ENCODE measurements at places on chromosomes 13 and 19.

- peak; percentile 99 for DNase-seq
Observed at GRCh38 chr13:29923554-29924481, 73.4 kb upstream of the UBL3 start.

GRCh38 chr19:49718511-49718910, 27.6 kb downstream of the CPT1C start:
- no peak for DNase-seq

DNA sequence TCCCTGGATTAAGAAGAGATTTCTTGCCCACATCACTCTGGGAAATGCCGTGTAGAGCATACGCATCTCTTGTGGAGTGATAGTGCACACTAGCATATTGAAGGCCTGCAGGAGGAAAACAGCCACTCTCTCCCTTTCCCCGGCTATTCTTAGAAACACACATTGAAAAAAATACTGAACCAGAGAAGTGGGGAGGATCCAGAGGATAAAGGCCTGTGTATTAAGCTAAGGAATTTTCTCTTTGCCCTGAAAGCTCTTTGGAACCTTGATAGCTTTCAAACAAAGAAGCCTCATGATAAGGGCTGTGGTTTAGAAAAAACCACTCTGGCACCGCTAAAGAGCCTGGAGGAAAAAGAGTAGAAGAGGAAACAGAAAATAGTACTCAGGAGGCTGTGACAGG, 386.1 kb upstream of the NBEA start:
- no peak for DNase-seq

- DNase-seq, result peak; percentile 22
Observed at GRCh38 chr13:28100150-28101121, at the start of gene FLT3. FLT3 (minus strand) TSS chr13:28100576; CDS start chr13:28100510, 66 bp downstream.

- DNase-seq, result no peak
Observed at GRCh38 chr13:22229916-22230315, 559.0 kb downstream of the FGF9 start.

DNA sequence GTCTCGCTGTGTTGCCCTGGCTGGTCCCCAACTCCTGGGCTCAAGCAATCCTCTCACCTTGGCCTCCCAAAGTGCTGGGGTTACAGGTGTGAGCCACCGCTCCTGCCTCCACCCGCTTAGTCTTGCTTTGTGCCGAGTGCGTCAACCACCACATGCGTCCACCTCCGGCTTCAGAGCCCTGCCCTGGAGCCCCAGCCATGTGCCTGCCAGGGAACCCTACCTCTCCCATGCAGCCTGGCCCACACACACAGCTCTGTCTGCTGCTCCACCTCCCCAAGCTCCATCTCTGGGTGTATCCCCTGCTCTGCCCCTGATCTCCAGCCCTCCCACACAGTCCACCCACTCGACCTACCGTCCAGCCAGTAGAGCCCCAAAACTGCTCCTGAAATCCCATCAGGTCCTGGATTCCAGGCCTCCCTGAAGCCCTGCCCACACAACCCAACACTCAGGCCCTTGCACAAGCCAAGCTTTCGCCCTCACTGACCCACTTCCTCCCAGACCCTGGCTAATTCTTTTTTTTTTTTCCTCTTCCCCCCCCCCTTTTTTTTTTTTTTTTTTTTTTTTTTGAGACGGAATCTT, 9.6 kb downstream of the CYP2F1 start:
- DNase-seq, result no peak

DNA sequence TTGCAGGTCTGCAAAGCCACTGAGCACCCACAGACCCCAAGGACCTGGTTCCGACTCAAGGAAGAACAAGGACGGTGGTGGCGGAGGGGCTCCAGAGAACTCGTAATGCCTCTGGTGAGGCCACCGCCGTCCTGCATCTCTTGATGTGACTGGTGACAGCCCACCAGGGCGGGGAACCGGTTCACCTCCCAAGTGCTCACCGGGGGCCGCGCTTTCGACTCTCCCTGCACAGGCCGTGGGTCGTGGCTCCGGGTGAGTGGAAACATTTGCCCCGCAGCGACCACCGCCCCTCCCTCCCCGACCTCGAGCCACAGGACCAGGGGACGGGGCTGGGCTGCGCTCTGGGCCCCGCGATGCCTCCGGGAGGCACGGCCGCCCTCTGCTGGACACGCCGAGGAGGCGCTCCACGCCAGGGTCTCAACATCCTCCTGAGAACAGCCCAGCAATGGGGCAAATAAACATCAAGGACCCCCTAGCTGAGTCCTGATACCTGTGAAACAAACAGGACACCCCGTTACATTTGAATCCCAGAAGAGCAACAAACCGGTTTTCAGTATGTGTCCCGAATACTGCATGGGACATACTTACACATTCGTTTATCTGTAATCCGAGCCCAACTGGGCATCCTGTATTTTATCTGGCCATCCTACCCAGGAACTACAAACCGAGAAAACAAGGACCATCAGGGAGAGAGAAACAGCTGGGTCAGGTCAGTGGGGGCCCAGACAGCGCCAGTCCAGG, 3.9 kb upstream of the PLPP2 start:
- DNase-seq, result peak; percentile 12
